ENCODE measurements at places on chromosomes 12 and 14. TPM values are rescaled to one million over a fixed set of nuclear protein-coding genes. Genes with fewer than 3 reads are reported as not detected.
A peak's percentile ranks its signal among the peaks of the same experiment; 100 is the strongest.

- no peak for DNase-seq
Observed at GRCh38 chr12:14275886-14276285, 89.6 kb upstream of the ATF7IP start.

DNA sequence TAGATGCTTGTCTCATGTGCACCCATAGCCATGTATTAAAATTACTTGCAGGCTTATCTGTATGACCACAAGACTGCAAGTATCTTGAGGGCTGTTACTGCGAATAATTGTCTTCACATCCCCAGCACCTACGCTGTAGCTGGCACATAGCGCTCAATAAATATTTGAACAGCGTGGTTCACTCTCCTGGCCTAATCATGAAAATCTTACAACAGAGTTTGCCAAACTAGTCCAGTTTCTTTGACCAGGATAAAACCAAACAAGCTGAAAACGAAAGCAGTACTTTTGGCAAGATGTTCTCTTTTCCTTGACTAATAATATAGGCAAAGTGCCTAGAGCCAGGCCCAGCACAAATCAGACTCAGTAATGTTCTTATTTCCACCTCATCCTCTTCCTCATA lies 106.7 kb downstream of the RPS29 start:
- no peak for DNase-seq

DNA sequence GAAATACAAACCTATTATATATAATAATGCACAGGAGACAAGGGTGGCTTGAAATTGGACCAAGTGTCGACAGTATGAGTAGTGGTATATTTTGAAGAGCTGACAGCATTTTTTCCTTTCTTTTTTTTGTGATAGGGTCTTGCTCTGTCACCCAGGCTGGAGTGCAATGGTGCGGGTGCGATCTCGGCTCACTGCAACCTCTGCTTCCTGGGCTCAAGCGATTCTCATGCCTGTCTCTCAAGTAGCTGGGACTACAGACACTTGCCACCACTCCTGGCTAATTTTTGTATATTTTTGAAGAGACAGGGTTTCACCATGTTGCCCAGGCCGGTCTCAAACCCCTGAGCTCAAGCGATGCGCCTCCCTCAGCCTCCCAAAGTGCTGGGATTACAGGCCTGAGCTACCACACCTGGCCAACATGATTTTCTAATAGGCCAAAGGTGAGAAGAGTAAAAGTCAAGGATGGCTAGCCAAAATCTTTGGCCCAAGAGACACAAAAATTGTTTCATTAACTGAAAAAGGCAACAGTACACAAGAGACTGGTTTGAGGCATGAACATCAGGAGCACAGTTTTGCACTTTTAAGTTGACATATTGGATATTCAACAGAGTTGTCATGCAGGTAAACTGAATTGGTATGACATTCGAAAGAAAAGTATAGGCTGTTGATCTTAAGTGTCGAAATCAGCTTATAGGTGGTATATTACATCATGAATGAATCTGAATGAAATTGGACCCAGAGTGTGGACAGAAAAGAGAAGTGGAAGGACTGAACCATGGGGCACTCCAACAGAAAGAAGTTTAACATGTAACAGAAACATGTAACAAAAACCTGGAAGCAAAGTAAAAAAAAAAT lies 12.5 kb downstream of the HNRNPC start:
- no peak for DNase-seq

Gene PIWIL1
- not detected for total RNA-seq

DNA sequence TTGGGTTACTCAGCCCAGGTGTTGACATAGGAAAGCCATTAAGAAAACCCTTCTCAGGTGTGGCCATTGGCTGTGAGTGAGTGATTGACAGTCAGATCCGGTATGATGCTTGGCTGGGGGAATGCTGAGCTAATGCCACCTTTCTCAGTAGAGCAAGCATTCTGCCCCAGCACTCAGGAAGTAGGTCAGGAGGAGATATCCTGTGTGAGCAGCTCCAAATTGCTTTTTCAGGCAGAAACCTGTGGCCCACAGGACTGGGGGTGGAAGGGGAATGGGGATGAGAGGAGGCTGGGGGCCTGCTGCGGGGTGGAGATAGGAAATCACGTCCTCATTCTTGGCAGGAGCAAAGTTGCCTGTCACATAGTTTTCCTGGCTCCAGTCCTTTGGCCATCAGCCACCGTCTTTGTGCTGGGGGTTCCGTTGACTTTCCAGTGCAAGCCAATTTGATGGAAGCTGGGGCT lies 55.7 kb downstream of the NINJ2 start:
- peak; percentile 14 for DNase-seq

Measured in HT1080 (cell line).